BE2C (cell line): ENCODE measurements at places on chromosomes 6 and 20.
A peak's percentile ranks its signal among the peaks of the same experiment; 100 is the strongest.

DNA sequence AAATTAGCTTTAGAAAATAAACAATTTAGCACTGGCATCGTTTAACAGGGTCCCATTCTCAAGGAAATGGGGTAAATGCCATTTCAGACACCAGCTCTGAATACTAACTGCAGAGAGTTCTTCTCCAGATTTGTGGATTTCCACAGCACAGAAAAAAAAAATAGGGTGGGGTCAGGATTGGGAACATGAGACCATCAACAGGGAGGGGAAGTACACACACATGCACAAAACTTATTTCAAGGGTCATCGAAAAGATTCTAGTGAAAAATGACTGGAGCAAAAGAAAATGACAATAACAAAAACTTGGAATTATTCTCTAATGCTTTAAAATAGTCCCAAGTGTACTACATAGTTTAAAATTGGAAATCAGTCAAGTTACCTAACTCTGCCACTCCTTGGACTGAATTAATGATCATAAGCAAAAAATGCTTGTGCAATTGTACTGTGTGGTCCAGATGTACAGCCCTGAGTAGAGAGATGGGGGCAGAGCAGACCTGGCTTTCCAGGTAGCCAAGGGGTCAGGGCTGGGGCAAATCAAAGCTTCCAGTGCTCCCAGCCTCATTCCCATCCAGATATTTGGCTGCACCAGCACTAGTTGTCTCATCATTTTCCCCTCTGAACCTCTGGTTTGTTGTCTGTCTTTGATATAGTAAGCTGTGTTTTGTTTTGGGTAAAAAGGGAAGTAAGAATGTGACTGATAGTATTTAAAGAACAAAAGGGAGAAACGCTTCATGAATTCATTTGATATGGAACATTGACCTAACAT lies 152.4 kb downstream of the SOBP start:
- no peak for DNase-seq

DNA sequence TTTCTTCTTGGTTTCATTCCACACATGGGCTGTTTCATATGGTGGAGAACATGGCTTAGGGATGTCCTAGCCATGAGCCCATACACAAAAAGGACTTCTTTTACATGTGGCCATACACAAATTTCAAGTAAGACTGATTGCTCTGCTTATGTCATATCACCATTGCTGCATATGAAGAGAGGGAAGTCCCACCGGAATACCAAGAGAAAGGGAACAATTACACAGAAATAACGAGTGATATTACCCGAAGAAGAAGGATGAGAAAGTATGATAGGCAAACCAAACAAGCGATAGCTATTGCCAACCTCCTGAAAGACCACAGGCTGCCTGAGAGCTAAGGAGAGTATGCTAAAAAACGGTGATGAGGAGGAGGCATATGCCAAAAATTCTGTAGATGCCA lies 70.5 kb upstream of the TNFRSF21 start:
- no peak for DNase-seq

DNA sequence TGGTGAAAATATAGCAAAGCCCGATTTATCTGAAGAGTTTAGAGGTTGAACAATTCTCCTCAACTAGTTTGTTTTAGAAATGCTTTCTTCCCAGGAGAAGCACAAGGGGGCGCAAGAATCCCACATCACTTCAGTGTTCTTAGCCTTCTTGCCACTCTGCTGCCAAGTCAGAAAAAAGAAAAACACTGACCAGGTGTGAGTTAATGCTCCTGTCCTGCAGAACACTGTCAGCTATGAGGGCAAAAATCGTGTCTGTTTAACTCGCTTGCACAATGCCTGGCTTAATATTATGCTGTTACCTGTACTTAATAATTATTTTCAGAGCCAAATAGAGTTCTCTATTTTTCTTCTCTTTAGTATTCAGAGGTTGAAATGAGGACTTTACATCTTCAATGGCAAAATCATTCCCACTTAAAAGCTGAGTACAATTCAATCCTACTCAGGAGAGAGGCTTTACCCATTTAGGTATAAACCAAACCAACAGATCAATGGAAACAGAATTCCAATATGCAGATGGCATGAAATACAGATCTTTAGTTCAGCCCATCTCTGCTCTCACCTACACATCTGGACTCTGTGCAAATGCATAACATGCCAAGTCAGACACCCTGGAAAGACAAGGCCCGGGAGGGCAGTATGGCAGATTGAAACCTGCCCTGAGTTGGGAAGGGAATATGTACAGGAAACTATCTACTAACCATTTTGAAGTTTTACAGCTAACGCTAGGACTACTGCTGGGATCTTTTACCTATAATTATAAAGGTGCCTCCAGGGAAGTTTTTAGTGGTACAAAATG lies 71.4 kb upstream of the TULP1 start:
- peak; percentile 75 for DNase-seq

DNA sequence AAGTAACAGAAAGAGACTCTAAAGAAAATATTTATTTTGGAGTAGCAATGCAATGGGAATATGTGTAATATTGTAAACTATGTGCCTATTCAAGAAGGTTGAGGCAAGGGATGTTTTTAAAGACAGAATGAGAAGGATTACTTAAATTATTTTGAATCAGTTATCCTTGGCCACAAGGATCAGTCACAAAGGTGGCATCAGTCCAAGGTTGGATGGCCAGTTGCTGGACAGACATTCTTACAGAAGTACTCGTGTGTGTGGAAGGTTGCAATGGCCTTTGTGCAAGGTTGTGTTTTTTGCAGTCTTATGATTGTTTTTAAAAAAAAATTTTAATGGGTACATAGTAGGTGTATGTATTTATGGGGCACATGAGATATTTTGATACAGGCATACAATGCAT lies 2.0 kb downstream of the QRSL1 start:
- no peak for DNase-seq

- DNase-seq = no peak
Measured at GRCh38 chr20:35458388-35458787, 3.0 kb downstream of the CEP250 start.

- DNase-seq = no peak
Measured at GRCh38 chr20:44405785-44406571, 50.5 kb downstream of the HNF4A start.

DNA sequence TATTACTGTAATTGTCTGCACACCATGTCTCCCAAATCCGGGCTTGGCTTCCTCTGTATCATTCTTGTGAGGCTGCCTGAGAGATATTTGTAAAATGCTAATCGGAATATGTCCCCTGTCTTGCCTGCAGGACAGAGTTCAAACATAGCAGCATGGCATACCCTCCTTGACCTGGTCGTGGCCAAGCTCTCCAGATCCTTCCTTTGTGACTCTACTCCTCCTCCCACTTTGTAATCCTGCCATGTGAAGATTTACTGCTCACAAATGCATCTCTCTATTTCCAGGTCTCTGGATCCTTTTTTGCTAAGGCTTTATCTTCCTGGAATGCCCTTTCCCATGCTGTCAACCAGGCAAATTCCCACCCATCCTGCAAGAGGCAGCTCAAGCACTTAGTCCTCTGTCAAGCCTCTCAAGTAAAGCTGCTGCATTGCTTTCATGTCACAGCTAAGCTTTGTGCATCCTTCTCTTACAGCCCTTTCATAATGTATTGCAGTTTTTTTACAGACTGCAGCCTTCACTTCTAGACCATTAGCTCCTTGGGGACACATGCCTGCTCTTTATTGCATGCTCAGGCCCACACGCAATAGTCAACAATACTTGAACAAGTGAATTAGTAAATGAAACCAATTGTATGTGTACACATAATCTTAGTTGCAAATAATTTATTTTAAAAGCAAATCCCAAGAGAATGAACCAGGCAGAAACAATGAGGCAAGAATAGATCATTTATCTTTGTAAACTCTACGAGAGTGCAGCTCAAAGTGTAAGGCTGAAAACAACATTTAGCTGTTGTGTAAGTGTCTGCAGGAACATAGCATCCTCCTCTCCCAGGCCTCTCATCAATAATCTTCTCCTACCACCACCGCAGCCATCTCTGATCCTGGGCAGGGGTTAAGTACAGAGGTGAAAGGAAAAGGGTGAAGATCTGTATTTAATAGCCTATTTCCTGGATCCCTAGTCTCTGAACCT lies 45.8 kb downstream of the HIVEP2 start:
- no peak for DNase-seq

- DNase-seq = no peak
Measured at GRCh38 chr6:22468256-22468965, 101.0 kb upstream of the HDGFL1 start.

DNA sequence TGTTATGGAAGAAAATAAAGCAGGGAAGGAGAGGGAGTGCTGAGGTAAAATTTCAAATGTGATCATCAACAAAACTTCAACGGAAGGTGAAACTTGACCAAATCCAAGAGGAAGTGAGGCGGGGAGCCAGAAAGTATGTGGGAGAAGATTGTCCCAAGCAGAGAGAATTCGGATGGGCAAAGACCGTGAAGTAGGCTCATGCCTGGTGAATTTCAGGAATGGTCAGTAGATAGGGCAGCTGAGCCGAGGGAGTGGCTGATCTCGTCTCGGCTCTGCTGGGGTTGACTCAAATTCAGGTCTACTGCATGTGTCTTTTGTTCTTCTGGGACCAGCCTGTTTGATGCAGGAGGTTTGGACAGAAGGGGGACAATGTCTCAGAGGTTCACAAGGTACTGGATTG lies 7.0 kb upstream of the CSNK2A1 start:
- no peak for DNase-seq

DNA sequence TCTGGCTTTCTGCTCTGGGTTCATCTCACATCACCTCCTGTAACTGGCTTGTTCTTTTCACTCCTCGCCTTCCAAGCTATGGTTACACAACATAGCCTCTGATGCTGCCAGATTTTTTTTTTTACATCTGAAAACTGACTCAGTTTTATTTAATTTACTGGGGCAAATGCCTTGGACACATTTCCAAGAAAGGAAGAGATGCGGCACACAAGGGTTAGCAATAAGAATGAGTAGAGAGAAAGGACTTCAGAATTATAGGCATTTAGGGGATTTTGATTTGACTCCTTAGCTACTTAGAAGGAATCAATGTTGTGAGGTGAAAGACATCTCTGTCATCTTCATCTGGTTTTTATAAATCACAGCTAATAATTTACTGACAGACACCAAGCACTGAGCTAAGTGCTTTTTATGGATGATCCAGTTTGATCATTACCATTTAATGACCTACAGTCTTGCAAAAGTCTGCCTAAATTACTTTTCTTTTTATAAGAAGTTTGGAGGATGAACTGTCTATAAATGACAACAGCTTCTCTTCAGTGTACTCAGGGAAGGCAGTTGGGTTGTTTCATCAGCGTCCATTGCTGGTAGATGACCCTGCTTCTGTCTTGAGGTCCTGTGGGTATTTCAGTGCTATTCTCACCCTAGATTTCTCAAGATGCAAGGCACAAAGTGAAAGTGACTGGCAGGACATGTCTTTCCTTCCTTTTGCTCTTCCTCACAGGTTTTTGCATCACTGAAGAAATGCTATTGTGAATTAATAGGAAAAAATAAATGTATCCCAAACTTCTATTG lies 31.1 kb downstream of the LAMA4 start:
- DNase-seq = no peak

DNA sequence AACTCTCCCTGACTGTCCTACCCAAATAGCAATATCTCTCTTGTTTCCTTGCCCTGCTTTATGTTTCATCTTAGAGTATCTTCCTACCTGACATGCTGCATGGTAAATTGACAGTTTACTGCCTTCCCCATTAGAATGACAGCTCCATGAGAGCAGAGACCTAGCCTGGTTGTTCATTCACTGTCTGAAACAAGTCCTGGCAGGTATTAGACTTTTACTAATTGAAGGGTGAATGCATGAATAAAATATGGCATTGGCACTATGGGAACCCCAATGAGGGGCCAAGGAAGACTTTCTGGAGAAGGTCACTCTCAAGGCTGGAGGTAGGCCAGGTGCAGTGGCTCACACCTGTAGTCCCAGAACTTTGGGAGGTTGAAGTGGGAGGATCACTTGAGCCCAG lies 3.8 kb upstream of the CITED2 start:
- no peak for DNase-seq

- no peak for DNase-seq
Measured at GRCh38 chr20:56395166-56395565, 2.7 kb downstream of the CSTF1 start.

- no peak for DNase-seq
Measured at GRCh38 chr20:59526242-59527225, 77.8 kb upstream of the PHACTR3 start.

GRCh38 chr6:42193491-42193894 lies 1.3 kb downstream of the GUCA1B start:
- no peak for DNase-seq

- DNase-seq = no peak
Measured at GRCh38 chr20:6045566-6045965, 8.3 kb downstream of the LRRN4 start.

DNA sequence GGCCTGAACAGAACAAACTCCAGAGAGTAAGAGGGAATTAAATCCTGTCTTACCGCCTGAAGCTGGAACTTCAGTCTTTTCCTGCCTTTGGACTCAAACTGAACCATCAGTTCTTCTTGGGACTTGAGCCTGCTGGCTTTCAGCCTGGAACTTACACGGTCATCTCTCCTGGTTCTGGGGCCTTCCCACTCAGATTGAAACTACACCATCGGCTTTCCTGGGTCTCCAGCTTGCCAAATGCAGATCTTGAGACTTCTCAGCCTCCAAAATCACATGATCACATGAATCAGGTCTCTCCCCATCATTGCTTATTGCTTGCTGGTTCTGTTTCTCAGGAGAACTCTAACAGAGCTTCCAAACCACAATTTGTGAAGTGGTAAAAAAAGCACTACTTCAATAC lies 276.3 kb downstream of the KIF16B start:
- DNase-seq = no peak

GRCh38 chr6:46137387-46137786 lies 7.6 kb downstream of the ENPP4 start:
- DNase-seq = no peak

DNA sequence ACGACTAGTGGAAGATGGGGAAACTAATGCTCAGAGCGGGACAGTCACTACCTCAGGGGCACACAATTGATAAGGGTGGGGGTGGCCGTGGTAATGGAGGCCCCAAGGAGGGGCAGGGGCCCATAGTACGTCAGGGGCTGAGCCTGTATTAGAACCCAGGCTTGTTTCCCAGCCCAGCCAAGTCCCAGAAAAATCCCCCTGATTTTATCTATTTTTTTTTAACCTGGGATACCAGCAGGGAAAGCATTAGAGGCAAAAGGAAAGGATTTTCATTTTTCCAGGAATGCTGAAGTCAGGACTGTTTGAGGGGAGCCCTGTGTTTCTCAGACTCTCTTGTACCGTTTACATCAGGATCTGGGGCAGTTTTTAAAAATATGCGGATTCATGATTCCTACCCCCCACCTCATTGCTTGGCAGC lies 382 bp downstream of the MYH7B start:
- DNase-seq = no peak

- DNase-seq = no peak
Measured at GRCh38 chr6:223763-224162, 68.5 kb upstream of the DUSP22 start.

DNA sequence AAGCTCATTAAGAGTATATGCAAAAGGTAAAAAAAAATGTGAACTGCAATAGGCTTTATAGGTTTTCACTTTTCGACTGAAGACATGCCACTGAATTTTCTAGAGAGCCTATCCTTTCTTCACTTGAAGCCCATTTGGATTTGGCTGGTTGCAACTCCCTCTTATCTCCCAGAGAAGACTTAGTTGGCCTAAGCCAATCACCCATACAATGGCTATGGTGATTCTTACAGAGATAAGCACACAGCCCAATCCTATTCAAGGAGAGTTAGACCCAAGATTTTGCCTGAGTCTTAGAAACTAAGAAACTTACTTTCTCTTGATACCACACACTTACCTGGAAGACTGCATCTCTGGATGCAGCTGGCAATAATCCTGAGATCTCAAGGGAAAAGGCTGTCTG lies 167.3 kb upstream of the PTCHD4 start:
- no peak for DNase-seq

- no peak for DNase-seq
Measured at GRCh38 chr6:80329496-80329895, 223.0 kb downstream of the BCKDHB start.
